ENCODE measurements at places on chromosomes 7 and 10.

- DNase-seq, result no peak
Observed at GRCh38 chr7:87797798-87798403, 78.3 kb downstream of the SLC25A40 start.

DNA sequence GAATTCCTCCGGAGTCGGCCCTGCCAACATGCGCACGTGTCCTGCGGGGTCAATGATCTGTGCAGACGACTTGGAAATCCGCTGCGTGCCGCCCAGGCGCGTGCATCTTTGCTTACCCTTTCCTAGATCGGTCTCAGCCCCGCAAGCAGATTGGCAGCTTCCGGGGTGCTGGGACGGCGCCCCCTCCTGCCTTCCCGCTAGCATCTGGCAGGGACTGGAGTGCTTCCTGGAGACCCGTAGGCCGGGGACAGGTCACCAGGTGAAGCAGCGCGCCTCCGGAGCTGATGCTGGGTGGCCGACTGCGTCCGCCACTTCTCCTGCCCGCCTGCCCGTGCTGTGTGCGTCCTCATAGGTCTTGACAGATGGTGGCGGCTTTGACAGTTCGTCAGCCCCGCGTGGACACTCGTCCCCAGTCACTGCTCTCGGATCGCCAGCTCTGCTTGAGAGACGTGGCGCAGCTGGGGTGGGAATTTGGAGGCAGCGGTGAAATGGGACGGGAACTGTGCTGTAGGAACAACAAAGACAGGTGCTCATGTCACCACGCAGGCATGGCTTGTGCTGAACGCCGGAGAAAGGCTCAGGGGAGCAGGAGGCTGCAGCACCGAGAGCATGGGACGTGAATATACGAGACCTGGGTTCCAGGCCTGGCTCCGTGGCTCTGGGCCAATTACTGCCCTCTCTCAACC, 21.9 kb upstream of the KCNK18 start:
- DNase-seq, result no peak

- no peak for DNase-seq
Observed at GRCh38 chr7:51249187-51249945, 67.2 kb downstream of the COBL start.

GRCh38 chr7:1310936-1311335, 78.3 kb downstream of the UNCX start:
- no peak for DNase-seq
